MCF 10A (cell line): ENCODE measurements at places on chromosomes 2 and 18. TPM values are rescaled to one million over a fixed set of nuclear protein-coding genes. Genes with fewer than 3 reads are reported as not detected.

- H3K4me3 ChIP-seq, result no peak overlapping the region
- H3K27me3 ChIP-seq, result peaks cover 32% of the 10 kb centered on the region
- no peaks in the 10 kb centered on the region for H3K4me1 ChIP-seq
- DNase-seq, result no peak
Measured at GRCh38 chr2:176793792-176794191, 418.8 kb upstream of the HNRNPA3 start.

DNA sequence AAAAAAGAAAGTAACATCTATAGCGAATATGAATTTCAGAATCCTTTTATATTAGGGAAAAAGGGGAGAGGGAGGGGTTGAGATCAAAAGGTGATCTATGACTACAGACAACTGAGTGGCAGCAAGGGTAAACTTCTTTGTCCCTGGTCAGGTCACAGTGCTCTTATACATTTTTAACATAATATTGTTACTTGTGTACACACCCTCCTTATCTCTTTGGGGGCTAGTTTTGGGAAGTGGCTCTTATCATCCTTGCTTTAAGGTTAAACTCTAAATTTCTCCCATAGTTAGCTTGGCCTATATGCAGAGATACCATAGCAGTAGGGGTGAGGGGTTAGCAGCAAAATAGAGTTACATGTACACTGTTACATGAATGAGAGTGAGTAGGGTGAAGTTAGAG is 31.6 kb upstream of the ATG16L1 start:
- no peaks in the 10 kb centered on the region for H3K4me1 ChIP-seq
- H3K27ac ChIP-seq, result no peak overlapping the region
- H3K4me3 ChIP-seq, result no peak overlapping the region
- no peaks in the 10 kb centered on the region for H3K36me3 ChIP-seq
- no peak for DNase-seq

DNA sequence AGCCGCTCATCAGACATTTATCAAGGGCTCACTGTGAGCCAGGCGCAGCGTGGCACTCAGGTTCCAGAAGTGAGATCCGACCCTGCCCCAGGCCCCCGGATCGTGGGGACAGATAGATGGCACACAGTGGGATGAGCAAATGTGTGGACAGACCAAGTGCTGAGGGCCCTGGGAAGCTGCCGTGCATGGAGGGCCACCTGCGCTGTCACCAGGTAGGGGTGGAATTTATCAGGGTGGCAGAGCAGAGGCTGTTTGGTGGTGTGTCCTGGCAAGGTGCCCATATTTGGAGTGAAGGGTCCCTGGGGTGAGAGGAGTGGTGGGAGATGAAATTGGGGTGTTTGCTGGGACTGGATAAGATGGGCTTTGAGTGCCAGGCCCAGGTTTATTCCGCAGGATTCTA is 92.8 kb upstream of the HS6ST1 start:
- no peaks in the 10 kb centered on the region for H3K4me1 ChIP-seq
- no peaks in the 10 kb centered on the region for H3K36me3 ChIP-seq
- H3K27ac ChIP-seq, result no peak overlapping the region
- H3K4me3 ChIP-seq, result no peak overlapping the region

- no peaks in the 10 kb centered on the region for H3K4me1 ChIP-seq
- no peak overlapping the region for H3K4me3 ChIP-seq
- DNase-seq, result no peak
- H3K27ac ChIP-seq, result no peak overlapping the region
- H3K27me3 ChIP-seq, result no peaks in the 10 kb centered on the region
- H3K36me3 ChIP-seq, result peaks cover 37% of the 10 kb centered on the region
Measured at GRCh38 chr2:24832073-24832461, 38.8 kb downstream of the CENPO start.

Gene HMSD
- not detected in 2 replicates for total RNA-seq

Gene POTEC
- not detected in 2 replicates for total RNA-seq
